ENCODE measurements at places on chromosomes 3 and 15.

GRCh38 chr15:36373550-36373949 is 205.9 kb upstream of the CDIN1 start:
- no peak for DNase-seq

- no peak for DNase-seq
These were observed 56.8 kb upstream of the TFRC start for GRCh38 chr3:196138482-196139254.

- DNase-seq = no peak
These were observed 14.5 kb upstream of the DCP1A start for GRCh38 chr3:53361852-53362251.

- no peak for DNase-seq
These were observed 86.2 kb downstream of the MEIS2 start for GRCh38 chr15:37014137-37014536.

GRCh38 chr3:26989037-26989436 is 366.5 kb downstream of the LRRC3B start:
- DNase-seq = no peak

DNA sequence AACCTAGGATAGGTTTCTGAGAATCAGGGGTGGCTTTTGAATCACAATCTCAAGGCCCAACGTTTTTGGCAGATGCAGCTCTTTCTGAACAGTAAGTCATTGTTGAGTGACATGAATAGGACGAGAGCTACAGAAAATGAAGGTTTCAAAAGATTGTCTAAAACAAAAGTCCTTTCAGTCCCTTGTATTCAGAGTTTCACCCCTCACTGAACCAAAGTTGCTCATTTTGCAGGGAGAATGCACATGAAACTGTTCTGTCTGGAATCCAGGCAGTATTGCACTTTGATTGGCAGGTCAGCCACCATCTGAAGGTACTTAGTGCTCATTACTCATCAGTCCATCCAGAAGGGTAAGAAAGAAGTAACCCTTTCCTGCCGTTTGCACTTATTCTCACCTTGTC is 24.1 kb upstream of the RASGRP1 start:
- DNase-seq = no peak

DNA sequence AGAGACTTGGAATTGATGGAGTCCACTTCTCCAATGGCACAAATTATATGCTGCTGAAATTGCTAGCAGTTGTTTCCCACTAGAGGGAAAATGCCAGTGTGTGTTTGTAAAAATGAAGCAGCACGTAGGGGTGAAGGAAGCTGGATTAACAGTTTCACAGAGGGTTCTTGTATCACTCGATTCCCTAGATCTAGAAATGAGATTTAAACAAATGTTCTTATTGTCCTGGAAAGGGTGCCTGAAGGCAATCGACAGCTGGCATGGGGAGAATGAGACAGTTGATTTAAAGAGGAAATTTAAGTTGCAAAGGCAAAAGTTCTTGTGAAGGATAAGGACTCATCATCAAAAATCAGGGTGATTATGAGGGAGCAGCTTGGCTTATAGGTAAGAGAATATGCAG is 234.8 kb upstream of the ARPP21 start:
- no peak for DNase-seq

- no peak for DNase-seq
These were observed 6.1 kb upstream of the CHST14 start for GRCh38 chr15:40464595-40465185.

DNA sequence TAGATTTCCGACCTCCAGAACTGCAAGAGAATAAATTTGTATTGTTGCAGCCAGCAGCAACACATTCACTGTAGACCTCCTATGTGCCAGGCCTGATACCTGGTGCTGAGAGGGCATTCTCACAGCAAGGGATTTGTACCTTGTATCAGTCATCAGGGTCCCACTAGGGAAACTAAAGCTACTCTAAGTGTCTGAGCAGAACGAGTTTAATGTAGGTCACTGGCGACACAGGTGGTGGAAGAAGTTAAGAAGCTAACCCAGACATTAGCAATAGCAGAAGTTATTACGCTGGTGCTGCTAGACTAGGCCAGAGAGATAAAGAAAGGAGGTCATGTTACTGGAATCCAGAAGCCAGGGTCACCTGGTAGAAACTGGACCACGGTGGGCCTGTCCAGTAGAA is 60.5 kb upstream of the BCL6 start:
- DNase-seq = no peak

- no peak for DNase-seq
These were observed 40.0 kb downstream of the FOXP1 start for GRCh38 chr3:71543371-71544016.

- no peak for DNase-seq
These were observed 26.0 kb upstream of the VIPR1 start for GRCh38 chr3:42476225-42477125.

- DNase-seq = no peak
These were observed 81.6 kb downstream of the OCA2 start for GRCh38 chr15:28017423-28017924.

GRCh38 chr3:184760337-184761074 is 48.6 kb upstream of the MAGEF1 start:
- DNase-seq = no peak

DNA sequence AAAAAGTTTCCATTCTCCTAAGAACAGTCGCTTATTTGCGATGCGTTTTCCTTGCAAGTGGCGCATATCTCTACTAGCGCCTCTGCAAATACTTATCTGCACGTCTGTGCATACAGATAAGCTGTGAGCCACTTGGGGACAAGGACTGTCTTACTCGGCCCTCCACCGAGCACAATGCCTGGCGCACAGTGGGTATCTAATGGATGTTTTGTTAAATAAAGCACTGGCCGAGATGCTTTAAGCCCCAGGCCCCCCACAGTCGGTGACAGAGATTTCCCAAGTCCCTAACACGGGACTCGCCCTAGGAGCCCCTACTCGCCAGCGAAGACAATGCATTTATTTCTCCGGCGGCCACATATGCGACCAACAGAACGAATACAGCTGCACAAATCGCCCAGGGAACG is 503 bp downstream of the HLTF start:
- peak; percentile 0 for DNase-seq

GRCh38 chr15:87944691-87945090 is 311.8 kb downstream of the NTRK3 start:
- no peak for DNase-seq

DNA sequence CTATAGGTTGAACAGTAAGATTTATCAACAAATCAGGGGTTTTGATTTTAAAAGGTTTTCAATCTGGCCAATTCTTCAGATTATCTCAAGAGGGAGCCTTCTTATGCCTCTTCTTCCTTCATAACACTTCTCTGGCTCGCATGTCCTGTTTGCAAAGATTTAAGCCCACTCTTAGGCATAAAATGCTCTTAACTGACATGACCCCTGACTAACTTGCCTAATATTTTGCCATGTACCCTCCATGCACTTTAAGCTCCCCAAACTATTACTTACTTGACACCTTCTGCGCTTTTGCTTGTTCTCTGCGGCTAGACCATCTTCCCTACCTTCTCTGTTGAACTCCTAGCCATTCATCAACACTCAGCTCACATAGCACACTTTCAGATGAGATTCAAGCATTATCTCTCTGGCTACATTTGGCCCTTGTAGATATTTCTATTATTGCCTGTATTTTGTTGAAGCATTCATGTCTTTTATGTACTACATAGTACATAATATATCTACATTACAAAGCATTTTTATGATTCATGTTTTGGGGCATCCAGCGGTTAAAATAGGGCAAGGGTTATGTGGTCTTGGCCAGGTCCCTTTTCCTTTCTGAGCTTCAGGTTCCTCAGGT is 1.0 kb upstream of the ARIH1 start:
- no peak for DNase-seq

- DNase-seq = peak; percentile 23
These were observed 54.8 kb downstream of the ZBTB20 start for GRCh38 chr3:115092220-115092791.

- no peak for DNase-seq
These were observed 10.6 kb downstream of the LSG1 start for GRCh38 chr3:194661374-194661773.

DNA sequence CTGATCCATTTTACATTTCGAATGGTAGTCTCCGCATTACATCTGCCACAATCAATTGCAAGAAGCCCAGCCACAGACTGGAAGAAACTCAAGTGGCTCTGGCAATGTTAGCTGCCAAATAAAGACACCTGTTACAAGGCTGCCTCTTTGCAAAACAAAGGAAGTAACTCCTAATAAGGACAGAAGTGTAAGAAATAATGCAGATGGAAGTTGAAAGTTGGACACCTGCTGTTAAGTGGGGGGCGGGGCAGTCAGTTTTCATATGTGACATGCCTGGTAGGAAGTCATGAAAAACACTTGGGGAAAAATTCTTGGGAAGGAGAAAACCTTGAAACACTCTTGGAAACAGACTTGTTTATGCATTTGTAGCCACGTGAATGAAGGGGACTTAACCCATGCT is 54.1 kb upstream of the ATP2C1 start:
- no peak for DNase-seq

GRCh38 chr3:148863814-148864213 is 1.3 kb upstream of the CPA3 start:
- no peak for DNase-seq

DNA sequence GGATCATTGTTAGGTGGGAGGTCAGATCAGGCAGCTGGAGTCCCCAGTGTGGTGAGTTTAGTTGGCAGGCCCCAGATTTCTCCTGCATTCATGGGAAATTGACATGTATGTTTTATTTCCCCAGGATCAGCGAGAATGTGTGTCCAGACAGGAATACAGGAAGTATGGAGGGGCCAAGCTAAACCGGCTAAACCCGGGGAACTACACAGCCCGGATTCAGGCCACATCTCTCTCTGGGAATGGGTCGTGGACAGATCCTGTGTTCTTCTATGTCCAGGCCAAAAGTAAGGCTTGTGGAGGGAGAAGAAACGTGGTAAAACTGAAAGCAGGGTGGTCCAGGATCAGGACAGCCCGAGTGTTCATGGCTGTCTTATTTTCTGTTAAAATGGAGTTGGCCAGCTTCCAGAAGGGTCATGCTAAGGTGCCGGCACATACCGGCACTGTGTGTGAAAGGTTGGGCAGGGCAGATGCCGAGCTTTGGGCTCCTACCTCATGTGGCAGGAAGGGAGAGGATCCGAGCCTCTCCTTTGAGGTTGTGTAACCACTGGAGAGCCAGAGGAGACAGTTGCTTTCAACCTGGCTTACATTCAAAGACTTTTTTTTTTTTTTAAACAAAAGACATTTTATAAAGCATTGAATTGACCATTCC is 83.1 kb downstream of the PGPEP1L start:
- DNase-seq = no peak

DNA sequence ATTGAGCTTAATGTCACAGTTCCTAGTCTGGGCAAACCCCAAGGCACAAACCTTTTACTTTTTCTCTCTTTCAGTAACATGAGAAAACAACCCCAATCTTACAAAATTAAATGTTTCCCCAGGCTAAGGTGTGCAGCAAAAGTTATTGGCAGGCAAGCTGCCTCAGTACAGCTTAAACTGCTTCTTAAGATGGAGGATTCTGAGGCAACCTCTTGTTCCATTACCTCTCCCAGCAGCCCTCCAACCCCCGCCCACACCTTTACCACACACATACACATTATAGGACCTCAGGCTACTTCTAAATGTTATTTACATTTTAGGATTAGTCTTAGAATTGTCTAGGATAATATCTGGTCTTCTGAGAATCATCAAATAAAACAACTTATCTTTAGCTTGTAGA is 22.3 kb upstream of the CBLB start:
- no peak for DNase-seq

DNA sequence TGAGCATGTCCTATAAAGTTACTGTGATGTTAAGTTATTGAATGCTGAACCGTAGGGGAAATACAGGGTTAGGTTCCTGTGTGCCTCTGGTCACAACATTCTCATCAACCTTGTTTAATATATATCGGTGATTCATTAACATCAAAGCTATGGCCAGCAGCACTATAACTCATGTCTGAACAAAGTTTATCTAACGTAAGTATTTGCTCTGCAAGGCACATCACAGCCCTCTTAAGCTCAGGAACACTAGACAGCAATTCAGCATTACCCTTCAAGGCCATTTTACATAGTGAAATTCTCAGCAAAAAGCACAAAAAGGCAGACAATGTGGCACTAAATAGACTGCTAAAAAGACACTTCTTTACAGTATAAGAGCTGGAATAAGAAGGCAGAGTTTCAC is 48.2 kb upstream of the FNDC3B start:
- no peak for DNase-seq

DNA sequence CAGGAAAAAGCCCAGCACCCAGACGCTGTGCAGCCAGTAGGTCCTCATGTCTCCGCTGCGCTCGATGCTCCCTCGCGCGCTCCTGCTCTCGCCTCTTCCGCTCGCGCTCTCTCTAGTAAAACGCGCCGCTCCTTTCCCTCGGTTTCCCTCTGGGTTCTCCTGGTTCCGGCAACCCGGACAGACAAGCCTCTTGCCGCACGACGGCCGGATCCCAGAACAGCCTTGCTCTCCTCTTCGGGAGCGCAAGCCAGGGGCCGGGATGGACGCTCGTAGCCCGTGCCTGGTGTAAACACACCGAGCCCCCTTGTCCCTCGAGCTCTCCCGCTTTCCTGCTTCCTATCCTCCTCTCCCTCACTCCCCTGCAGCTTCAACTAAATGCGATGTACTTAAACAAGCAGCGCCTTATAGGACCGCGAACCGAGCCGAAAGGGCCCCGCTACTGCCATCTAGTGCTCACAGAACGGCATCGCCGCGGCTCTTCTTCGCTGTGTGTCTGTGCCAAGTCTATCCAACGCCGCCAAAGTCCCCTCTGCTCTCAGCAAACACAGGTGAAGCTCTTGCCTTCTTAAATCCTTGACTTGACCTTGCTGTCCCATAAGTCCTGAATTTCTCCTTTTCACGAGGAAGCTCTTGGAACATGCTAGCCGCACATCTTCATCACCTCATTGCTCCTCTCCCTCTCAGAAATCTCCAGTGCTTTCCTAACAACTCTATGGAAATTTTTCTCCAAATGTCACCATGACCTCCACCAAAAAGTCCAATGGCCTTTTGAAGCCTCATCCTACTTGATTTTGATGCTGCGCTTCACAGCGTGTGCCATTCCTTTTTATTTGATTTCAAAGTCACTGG is 1037.2 kb downstream of the IGSF11 start:
- DNase-seq = no peak

DNA sequence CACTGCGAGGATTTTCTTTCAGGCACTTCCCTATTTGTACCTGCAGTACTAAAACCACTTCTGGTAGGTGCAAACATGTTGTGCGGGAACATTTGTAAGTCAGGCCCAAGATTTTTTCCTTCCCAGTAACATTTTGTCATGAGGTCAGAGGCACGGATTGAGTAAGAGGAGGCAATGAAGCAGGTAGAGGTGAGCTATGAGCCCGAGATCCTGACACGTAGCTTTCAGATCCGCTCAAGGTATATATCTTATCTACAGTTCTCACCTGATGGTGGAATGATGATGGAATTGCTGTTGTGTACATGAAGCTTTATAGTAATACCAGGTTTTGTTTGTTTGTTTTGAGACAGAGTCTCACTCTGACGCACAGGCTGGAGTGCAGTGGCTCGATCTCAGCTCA is 497.5 kb downstream of the NR2F2 start:
- DNase-seq = no peak
